ENCODE measurements at places on chromosomes 7 and 10.
A peak's percentile ranks its signal among the peaks of the same experiment; 100 is the strongest.

DNA sequence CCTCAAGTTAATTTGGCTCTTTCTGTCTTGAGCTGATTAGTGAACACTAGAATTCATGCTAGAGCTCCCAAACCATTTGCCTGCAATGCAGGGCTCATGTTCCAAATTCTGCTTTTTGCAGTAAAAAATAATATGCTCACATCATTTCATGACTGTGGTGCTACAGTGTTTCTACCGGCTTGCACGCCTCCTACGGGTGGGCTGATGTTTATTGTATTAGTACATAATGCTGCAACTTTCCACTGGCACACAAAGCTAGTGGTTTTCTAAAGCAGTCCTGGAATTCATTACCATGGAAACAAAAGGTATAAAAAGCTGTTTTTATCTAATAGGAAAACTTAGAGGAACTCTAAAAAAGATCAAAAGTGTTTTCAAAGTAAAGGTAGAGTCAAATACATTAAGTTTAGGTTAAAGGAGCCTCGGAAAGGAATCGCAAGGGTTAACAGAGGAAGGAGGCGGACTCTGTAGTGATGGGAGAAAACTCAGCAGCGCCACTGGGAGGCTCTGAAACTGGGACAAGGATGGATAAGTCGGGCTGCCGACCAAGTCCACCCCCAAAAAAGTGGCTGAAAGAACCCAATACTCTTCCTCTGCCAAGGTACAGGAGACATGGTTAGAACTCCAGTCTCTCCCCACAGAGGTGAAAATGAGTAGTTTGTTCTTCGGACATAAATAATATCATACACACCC is 25.9 kb downstream of the GRM8 start:
- no peak for DNase-seq

DNA sequence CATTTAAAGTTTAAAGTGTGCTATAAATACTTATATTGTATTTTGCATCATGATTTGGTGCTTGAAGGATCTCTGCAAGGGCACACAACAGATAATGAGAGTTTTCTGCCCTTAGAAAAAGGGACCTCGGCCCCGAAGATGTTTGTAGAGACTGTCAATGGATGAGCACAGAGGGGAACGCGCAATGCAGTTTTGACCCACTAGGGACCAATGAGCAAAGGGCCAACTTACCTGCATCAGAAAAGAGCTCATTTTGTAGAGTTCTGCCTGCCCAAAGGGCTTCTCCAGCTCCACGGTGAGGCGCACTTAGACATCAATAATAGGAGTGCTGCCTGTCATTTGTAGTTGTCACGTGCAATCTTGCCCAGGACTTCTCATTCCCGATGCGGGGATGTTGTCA is 91.1 kb downstream of the BUB3 start:
- DNase-seq: no peak

DNA sequence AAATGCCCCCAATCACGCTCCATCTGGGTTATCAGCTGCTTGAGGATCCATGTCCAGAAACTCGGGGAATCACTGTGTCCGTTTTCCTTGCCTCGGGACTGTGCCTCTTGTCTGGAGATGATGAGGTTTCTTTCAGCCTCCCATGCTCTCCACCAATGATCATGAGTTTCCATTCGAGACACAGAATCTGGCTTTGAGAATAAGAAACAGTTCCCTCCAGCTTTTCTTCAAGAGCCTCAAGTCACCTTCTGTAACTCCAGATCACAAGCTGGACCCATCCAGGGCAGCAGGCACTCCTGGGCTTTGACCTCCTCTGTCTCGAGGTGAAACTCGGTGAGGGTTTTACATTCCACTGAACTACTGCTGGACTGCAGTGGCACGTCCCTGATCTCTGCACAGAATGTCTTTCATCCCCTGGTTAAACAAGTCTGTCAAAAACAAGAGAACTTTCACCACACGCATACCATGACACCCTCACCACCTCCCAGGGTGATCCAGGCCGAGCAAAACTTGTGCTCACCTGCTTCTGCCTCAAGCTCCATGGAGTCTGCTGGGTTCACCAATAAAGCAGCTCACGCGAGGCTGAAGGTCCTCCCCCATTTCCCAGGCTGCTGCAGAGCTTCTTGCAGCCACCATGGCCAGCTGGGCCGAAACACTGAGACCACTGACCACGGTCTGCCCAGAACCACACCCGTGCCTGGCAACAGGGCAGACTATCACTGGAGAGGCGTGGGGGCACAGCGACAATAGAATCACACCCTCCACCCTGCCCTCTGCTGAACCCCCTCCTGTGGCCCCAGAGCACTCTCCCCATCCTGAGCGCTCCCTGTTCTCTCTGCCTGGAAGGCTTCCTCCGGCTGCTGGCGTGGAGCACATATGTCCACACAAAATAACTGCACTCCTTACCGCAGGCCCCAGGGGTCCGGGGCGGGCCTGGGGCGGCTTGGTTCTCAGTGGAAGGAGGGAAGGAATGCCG is 25.1 kb downstream of the MAT1A start:
- no peak for DNase-seq

GRCh38 chr10:132198068-132198370 is 11.3 kb downstream of the DPYSL4 start:
- DNase-seq: no peak

DNA sequence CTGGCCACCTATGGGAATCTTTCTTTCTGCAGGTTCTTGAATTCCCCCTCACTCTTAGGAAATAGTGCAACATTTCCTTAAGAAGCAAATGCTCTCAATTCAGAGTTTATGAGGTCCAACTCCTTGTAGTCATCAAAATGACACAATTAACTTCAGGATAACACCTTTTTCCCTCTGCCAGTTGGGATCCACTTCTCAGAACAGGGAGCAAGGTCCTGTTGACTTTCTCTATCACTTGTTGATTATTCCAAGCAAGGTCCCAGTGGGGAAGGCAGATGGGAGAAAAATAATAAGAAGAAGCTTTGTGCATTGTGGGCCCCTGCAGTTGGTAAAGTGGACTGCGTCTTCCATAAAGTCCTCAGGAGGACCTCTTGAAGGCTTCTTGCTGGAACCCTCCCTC is 315.6 kb upstream of the NPSR1 start:
- DNase-seq: no peak

DNA sequence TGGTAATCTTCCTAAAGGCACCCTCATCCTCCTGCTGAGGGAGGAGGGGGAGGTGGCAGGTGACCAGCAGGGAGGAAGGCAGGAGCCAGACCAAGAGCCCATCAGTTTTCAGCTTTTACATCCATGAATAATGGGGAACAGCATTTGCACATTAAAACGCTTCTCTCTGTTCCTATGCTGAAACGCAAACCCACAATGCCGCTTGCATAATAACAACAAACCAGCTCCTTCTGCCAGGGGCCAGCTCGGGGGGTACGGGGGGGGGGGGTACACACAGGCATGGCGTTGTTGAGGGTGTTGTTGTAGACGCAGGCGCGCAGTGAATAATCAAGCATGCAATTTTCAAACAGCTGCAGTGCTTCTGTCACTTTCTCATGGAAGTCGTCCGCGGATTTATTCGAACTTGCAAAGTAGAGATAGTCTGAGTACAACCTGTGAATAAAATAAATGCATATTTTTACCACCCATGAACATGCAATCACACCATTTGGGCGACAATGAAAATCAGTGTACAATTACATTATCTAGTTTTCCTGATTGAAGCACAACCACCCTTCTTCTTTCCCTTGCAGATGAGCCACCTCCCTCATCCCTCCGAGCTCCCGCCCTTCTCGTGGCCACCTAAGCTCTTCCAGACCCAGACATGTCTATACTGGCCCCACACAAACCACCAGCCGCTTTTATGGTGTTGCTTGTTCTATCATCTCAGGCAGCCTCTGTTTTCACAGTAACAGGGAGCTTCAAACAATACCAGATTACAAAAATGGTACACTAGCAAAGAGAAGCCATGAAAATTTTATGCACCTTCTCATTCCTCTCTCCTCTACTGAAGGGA is 72.2 kb downstream of the CHST15 start:
- no peak for DNase-seq

DNA sequence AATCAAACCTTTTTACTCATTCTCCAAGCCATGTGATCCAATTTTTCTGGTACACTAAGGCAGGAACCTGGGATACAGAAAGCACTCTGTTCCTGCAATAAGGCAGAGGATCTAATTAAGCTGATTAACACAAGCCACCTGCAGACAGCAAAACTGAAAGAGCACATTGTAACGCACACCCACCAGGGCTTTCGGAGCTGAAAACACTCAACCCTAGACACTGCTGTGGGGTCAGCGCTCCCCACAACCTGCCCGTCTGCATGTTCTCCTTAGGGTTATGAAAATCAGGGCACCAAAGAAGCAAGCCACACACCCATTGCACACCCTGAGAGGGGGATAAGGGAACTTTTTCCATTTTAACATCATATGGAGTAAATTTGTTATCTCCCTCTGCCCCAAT is 1022.2 kb upstream of the LRRTM3 start:
- DNase-seq: no peak

GRCh38 chr7:28093623-28094232 is 86.9 kb downstream of the JAZF1 start:
- peak; percentile 87 for DNase-seq
